A549 treated with dexamethasone at 1 μM for 4 hours (cell line): ENCODE measurements at places on chromosomes 6 and 20. TPM values are rescaled to one million over a fixed set of nuclear protein-coding genes. Genes with fewer than 3 reads are reported as not detected.

TMEM200A gene
- 0.03 to 0.06 TPM (median 0.06 TPM) in 5 replicates for total RNA-seq

HSPA1L gene
- 1.1 to 1.8 TPM (median 1.7 TPM) in 5 replicates for total RNA-seq

RPS6KA2 gene
- 0.16 to 0.38 TPM (median 0.23 TPM) in 5 replicates for total RNA-seq

RIMS4 gene
- 1.7 to 2.4 TPM (median 2.1 TPM) in 5 replicates for total RNA-seq

TMEM244 gene
- total RNA-seq, result not detected in 5 replicates

OTOR gene
- total RNA-seq, result not detected in 5 replicates

TREM2 gene
- 0.08 TPM in 1 of 5 replicates, not detected in the others for total RNA-seq

PTGIS gene
- 0.02 to 0.07 TPM (median 0.06 TPM) in 3 of 5 replicates, not detected in the others for total RNA-seq

HLA-DMB gene
- total RNA-seq, result 1.4 to 1.9 TPM (median 1.7 TPM) in 5 replicates
